ENCODE measurements at places on chromosomes 5 and 9.
A peak's percentile ranks its signal among the peaks of the same experiment; 100 is the strongest.

- no peak for DNase-seq
Observed at GRCh38 chr5:171432583-171433351, 13.3 kb downstream of the FGF18 start.

DNA sequence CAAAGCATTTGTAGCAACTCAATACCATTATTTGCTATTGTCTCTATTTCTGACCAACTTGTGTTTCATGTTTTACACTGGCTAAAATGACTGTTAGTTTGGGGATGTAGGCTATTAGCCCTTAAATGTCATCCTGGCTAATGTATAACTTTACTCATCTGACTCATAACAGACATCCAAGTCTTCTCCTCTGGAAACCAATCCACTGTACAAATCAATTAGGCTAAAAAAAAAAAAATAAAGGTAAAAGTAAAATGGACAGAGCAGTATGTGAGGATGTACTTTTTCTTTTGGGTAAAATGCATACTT lies 20.6 kb downstream of the MEGF9 start:
- DNase-seq = no peak

DNA sequence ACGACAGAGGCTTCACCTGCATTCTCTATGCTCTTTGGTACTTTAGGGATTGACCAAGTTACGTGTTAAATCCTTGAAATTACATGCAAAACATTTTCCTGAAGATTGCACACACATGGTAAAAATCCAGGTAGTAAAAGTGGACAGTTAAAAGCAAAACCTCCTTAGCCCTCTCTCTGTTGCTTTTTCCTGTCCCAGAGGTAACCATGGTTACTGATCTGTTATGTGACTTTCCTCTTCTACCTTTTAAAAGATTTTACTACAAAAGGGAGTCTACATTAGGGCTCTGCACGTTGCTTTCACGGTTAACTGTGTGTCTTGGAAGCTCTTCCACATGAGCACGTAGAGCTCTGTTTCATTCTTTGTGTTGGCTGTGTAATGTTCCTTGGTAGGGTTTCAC lies 97.0 kb downstream of the PPARGC1B start:
- DNase-seq = no peak

DNA sequence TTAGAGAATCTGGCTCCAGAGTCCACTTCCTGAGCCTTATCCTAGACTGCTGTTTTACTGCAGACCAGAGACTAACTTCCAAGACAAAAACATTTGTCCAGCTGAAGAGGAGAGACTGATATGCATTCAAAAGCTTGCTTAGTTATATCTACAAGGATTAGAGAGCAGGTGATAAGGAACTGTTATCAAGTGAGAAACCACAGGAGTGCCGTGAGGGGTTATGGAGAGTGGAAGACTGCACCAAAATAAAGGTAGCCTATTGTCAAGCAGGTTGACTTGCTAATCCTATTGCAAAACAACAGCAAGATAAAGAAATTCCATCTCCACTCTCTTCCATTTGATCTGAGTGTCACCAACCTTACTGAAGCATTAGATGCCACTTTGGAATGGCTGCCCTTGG lies 139.1 kb downstream of the SCAMP1 start:
- DNase-seq = no peak

DNA sequence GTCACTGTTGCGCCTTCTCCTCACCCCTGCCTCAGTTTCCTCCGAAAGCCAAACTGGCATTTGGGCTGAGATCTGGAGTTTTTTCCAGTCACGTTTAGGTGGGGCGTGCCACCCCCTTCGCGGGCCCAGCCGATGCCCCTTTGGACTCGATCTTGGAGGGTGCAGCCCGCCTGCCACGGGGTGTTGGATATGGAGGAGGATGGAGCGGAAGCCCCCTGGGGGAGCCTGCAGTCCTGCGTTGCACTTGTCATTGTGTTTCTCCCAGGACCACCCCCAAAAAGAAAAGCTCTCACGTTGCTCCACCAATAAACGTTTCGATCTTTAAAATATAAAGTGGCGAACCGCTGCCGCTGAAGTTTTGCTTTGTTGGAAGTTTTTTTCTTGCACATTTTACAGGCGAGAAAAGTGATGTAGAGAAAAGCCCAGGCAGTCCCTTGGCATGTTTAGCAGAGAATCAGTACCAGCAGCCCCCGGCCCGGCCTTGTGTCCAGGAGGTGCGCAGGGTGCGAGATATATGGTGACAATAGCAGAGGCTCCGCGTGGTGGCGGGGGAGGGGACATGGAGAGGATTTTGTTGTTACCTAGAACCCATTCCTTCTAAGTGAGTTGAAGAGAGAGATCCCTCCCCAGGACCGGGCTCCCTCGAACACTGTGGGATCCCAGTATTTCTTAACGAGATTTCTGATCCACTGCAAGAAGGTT lies 681 bp downstream of the F2R start:
- peak; percentile 23 for DNase-seq

DNA sequence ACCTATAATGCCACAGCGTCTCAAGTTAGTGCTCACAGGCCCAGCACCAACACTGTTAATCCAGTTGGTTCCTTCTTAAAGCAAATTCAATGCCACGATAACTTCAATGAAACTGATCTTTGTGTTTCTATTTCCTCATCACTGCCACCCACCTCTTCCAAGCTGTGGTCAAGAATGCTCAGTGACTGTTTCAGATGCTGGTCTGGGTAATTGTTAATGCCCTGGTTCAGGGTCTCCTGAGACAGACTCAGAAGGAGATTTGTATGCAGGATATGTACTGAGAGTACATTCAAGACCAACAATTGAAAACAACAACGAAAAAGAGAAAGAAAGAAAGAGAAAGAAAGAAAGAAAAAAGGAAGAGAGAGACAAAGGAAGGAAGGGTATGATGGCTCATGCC lies 505.3 kb downstream of the TLE4 start:
- DNase-seq = no peak

- DNase-seq = no peak
Observed at GRCh38 chr5:17852740-17853139, 218.5 kb downstream of the TAF11L14 start.

GRCh38 chr5:73419465-73420390 lies 28.8 kb downstream of the FOXD1 start:
- DNase-seq = no peak

DNA sequence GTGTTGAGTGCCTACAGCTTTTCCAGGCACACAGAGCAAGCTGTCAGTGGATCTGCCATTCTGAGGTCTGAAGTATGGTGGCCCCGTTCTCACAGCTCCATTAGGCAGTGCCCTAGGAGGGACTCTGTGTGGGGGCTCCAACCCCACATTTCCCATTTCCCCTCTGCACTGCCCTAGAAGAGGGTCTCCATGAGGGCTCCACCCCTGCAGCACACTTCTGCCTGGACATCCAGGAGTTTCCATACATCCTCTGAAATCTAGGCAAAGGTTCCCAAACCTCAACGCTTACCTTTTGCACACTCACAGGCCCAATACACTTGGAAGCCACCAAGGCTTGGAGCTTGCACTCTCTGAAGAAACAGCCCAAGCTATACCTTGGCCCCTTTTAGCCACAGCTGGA lies 131.3 kb downstream of the DEPDC1B start:
- no peak for DNase-seq

- no peak for DNase-seq
Observed at GRCh38 chr5:58775701-58776262, 192.9 kb downstream of the RAB3C start.

- DNase-seq = no peak
Observed at GRCh38 chr5:99315413-99316183, 386.8 kb upstream of the CHD1 start.

GRCh38 chr5:87048156-87048555 lies 219.5 kb upstream of the RASA1 start:
- DNase-seq = no peak

DNA sequence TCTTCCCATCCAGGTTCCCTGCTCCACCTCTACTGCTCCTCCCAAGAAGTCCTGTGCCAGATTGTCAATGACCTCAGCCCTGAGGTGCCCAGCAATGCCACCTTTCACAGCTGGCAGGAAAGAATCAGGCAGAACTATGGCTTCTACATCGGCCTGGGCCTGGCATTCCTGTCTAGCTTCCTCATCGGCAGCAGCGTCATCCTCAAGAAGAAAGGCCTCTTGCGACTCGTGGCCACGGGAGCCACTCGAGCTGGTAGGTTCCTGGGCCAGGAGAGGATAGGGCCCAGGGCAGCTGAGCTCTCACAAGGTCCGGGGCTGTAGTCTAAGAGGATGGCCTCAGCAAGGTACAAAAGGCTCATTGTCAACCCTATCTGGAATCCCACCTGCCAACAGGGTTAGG lies 3.1 kb downstream of the NIPAL4 start:
- no peak for DNase-seq

- no peak for DNase-seq
Observed at GRCh38 chr9:133728856-133729616, 9.1 kb downstream of the SARDH start.

DNA sequence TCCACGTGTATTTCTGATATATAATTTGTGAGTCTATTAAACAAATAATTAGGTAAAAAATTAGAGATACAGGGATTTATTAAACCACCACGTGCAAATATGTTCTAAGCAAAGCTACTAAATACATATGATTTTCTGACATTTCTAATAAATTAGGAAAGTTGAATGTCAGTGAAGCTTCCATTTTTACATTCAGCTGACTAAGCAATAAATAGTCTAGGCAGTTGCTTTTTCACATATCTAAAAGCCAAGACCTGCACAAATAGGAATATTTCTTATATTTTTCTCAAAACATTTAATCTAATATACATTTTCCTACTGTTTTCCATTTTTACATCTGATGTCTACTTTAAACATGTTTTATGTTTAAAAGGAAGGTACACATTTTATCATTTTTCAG lies 322.6 kb upstream of the EFNA5 start:
- DNase-seq = no peak

GRCh38 chr5:136034984-136035383 lies 6.2 kb downstream of the TGFBI start:
- no peak for DNase-seq

GRCh38 chr5:78675956-78676730 lies 27.6 kb upstream of the LHFPL2 start:
- no peak for DNase-seq

DNA sequence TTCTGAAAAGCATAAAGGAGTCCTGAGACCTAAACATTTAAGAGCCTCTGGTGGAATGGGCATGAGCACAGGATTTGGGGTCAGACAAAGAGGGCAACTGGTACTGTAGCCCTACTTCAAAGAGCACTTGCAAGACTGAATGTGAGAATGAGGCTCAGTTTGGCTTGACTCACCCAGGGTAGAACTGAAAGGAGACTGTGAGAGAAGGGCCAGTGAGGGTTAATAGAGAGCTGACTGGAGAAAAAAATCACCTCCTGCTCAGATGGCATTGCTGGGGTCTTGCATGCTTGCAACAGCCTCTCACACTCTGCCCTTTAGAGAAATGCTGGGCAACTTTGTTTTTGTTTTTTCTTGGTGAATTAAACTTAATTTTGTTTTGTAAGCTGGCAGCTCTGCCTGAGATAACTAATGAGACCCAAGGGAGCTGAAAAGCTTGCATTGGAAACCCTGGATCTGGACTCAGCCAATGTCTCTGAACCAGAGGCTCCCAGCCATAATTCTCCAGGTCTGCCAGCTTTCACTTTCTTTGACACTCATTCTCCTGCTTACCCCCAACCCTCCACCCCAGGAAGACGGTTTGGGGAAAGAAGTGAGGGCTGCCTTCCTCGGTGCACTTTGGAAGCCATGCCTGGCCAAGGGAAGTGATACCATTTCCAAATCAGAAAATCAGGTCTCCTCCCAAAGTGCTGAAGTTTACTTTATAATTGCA lies 161.1 kb upstream of the PANK3 start:
- DNase-seq = no peak

- DNase-seq = peak; percentile 13
Observed at GRCh38 chr5:82676661-82677060, 398.5 kb upstream of the RPS23 start.

DNA sequence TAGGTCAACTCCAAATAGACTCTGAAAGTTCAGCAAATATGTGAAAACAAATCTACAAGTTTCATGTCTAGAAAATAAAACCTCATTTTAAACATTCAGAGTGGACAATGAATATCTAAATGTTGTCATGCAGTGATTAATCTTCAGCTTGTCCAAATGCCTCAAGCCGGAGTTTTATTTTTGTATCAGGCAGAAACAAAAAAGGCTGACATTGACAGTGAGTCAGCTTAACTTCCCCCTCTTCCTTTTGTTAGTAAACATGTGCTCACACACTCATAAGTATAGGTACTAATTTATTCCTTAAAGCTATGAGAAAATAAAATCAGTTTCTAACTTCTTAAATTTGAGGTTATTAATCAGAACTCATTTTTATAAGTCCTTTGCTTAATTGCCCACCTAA lies 467.9 kb upstream of the DAB2 start:
- DNase-seq = no peak

- no peak for DNase-seq
Observed at GRCh38 chr9:117882171-117882570, 178.0 kb downstream of the TLR4 start.

GRCh38 chr5:141515946-141516671 lies 27.2 kb downstream of the PCDHGC5 start:
- no peak for DNase-seq

- DNase-seq = no peak
Observed at GRCh38 chr5:10424124-10424731, 17.5 kb upstream of the ROPN1L start.

DNA sequence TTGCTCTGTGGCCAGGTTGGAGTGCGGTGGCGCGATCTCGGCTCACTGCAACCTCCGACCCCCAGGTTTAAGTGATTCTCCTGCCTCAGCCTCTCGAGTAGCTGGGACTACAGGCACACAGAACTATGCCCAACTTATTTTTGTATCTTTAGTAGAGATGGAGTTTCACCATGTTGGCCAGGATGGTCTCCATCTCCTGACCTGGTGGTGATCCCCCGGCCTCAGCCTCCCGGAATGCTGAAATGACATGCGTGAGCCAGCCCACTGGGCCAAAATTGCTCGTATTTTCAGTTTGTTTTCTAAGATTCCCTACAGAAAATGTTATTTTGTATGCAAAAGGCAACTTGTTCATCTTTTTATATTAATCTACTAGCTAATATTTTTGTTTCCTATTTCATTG lies 782.6 kb downstream of the TLE1 start:
- DNase-seq = no peak

DNA sequence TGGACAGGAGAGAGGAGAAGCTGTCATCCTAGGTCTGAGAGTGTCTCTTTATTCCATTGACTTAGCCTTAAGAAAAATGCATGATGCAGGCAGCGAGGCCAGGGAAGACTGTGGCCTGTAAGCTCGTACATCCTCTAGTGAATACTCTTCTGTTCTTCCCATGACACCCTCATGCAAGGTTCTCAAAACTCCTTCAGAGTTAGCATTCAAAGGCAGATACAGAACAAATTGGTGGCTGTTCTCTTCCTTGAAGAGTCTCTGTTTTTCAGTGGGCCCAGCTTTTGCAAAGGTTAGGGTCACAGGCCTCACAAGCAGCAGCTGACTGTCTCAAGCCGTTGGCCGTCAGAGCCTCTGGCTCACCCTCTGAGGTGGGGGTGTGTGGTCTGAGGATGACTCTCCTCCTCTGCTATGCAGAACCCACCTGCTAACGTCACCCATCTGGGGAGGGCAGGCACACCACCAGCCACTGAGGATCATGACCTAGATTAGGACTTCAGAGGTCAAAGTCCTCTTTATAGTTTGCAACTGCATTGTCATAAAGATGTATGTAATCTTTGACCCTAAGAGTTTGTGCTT lies 15.1 kb downstream of the ADCY2 start:
- DNase-seq = no peak

GRCh38 chr5:81334304-81335061 lies 33.1 kb downstream of the ZCCHC9 start:
- DNase-seq = no peak

Measured in stimulated activated CD4-positive, alpha-beta T cell treated with anti-CD3 and anti-CD28 coated beads, Interleukin-2, amount 100 ng/mL, for 24 hours (primary cell).